CD4-positive, alpha-beta T cell treated with Interleukin-6 at 100 ng/mL for 8 hours (primary cell): ENCODE measurements at places on chromosomes 5 and 9.

DNA sequence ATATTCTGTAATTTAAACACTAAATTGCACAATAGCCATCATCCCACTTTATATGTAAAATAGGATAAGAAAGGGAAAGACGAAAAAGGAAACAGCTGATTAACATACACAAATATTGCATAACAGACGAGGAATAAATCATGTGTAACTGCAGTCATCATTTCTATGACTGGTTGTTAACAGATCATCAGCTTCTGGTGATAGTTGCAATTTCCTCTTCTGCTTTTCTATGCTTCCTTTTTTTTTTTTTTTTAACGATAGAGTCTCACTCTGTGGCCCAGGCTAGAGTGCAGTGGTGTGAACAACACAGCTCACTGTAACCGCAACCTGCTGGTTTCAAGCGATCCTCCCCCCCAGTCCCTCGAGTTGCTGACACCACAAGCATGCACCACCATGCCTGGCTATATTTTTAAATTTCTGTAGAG, 22.5 kb upstream of the JAKMIP2 start:
- no peak for DNase-seq

DNA sequence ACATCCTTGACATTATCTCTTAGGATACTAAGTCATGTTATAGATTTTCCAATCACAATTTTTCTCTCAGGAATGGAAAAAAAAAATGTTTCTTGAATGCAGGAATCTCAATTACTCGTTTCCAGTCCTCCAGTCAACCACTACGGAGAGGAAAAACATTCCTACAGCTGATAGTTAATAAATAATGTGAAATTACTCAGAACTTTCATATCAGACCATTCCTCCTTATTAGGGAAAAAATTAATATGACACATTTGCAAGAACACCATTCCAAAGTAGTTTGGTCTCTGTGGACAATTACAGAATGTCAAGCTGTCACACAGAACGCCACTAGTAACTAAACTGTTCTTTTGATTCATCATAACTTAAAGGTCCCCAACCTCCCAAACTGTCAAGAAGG, 31.5 kb downstream of the MED27 start:
- no peak for DNase-seq

DNA sequence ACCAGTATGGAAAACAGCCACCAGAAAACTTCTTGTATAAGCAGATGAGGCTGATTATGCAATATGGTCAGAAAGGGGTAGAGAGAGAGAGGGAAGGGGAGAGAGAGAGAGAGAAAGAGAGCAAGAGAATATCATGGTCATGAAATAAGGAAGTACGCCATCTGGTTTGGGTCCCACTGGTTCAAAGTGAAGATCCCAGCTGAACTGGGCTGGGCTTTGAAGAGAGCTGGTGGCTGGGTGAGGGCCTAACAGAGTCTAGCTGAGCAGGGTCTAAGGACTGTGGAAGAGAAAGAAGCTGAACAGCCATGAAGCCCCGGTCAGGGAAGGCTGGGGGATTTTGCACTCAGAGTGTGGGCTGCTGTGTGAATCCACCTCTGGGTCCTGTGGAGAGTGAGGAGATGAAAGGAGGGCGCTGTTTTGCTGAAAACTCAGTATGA, 14.6 kb downstream of the TRIM14 start:
- no peak for DNase-seq

- DNase-seq, result no peak
Measured at GRCh38 chr5:1315018-1315708, 20.3 kb upstream of the TERT start.

DNA sequence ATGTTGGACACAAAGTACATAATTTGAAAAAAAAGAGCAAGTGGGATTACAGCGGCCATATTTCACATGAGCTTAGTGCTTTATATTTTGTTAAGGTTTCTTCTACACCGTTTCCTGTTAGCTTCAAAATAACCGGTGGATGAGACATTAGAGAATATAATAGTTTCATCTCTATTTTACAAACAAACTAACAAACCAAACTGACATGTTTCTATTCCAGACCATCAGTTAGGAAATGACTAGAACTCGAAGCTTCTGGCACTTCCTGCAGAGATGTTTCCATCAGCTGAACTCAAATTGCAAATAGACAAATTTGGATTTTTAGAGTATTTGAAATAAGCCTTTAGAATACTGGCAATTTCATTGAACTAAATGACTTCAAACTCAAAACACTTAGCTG, 86.5 kb downstream of the MTRR start:
- no peak for DNase-seq

DNA sequence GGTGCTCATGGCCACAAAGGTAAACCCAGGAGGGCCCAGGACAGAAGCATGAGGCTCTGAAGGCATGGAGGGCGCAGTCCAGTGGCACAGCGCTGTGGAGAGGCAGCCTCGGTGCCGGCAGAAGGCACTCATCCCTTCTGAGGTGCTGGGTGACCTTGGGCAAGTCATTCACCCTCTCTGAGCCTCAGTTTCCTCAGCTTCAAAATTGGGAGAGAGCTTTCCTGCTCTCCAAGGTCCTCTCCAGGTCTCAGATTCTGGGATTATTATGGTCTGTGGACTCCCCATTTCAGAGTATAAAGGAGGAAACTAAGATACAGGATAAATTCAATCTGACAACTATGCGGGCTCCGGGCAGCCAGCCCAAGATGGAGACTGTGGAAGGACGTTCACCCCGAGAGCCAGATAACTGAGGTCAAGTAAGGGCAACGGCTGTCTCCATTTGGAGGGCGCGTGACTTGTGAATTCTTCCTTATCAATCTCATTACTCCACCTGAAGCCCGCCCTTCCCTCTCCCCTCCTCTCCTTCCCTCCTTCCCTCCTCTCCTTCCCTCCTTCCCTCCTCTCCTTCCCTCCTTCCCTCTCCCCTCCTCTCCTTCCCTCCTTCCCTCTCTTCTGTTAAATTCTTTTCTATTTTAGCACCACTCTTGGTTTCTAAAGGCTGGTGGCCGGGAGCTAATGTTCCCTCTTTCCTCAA, 58.1 kb downstream of the LRSAM1 start:
- DNase-seq, result no peak

DNA sequence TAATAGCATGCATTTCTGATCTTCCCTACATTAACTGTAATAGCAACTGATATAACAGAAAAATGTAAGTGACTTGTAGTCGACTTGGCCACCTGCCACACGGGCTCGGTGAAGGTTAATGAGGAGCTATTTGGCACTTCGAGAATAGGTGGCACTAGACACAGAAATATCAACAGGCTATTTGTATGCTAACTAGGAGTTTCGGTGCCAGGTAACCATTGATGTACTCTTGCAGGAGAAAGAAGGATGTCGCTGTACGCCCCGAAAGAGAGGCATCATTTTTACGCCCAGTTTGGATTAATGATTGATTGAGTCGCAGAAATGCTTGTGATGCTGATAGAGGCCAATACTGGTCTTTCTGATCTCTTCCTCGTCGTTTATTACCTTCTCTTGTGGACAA, 516 bp upstream of the DMRT2 start:
- no peak for DNase-seq

DNA sequence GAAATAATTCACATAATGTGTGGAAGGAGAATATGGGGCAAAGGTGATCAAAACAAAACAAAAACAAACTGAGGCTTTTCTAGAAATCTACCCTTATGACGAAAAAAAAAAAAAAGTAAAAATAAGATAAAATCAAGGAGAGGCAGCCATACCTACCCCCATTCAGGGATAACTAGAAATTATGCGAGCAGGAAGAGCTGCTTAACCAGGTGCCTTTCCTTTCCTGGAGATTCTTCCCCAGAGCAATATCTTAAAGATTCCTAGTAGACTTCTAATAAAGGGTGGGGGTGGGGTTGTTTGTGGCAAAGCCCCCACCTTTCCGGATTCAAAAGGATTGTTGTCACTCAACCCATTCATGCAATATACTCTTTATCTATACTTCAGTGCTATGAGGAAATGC, 112.0 kb upstream of the IFNK start:
- no peak for DNase-seq

- no peak for DNase-seq
Measured at GRCh38 chr5:111635151-111635902, 121.7 kb downstream of the NREP start.

DNA sequence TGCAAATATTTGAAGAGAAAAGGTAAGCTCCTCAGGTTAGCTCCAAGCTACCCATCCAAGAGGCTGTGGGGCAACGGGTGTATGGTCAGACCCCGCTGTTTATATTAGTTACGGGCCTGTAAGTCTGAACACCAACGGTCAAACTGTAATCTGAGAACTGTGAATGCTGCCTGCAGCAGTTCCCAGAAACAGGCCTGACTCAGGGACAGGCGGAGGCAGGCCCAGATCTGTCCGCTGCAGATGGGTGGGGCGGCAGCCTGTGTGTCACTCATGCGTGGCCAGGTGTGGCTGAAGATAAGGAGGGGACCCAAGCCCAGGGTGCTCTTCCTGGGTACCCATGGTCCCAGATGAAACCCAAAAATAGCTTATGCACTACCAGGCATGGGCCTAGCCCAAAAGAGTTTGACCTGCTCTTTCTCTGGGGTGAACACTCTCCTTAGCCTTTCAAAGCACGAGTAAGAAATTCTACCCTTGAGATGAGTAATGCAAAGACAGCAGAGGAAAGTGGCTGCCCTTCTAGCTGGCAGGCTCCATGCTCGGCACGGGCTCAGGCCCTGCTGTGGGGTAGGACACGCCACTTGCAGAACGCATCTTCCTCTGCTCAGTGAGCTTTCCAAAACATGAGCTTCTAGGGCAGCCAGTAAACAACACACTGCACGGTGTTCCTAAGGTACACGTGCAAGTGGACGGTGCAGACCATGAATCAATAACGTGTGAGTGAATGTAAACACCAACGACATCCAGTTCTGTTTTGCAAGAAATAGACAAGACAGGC, 9.1 kb downstream of the UBAC1 start:
- no peak for DNase-seq

DNA sequence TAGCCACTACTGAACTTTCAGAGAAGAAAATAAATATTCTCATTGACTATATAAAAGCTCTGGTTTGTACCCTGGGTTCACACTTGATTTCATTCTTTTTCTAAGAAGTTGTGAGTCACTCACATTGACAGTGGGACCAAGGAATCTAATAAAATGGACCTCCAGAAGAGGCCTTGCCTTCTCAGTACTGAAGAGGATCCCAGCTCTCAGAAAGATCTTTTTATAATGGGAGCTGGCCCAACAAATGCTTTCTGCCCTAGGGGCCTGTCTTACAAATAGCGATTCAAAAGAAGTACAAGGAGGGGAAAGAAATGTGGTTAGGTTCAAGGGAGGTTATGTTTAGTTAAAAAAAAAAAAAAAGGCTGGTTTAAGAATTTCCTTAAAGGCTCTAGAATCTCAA, 237.9 kb downstream of the ISL1 start:
- no peak for DNase-seq

GRCh38 chr5:37184748-37185364, 64.3 kb downstream of the CPLANE1 start:
- DNase-seq, result no peak

- no peak for DNase-seq
Measured at GRCh38 chr9:130862747-130863146, 27.7 kb downstream of the ABL1 start.

DNA sequence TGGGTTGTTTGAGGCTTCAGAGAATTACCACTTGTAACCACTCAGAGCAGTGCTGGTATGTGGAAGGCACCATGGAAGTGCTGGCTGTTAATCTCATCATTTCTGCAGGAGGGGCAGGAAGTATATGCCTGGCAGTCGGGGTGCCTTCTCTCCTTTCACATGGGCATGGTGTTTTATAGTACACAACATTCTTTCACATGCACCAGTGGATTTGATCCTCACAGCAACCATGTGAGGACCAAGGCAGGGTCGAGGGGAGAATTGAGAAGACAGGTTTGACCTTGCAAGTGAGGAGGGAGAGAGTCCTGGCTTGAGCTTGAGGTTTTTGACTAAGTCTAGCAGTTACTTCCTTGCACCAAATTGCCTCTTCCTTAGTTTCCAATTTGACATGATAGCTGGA, 38.0 kb upstream of the TRPC7 start:
- no peak for DNase-seq

GRCh38 chr9:8643896-8644295, 844.3 kb upstream of the DMAC1 start:
- no peak for DNase-seq

DNA sequence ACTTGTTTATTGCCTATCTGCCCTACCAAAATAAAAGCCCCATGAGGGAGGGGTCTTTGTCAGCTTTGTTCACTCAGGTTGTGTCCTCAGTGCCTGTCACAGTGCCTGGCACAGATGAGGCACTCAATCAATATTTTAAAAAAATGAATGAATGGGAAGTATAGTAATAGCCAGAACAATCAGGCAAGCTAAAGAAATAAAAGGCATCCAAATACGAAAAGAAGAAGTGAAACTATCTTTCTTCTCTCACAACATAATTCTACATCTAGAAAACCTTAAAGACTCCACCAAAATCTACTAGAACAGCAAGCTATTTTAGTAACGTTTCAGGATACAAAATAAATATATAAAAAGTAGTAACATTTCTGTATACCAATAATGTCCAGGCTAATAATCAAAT, 37.8 kb upstream of the C5orf63 start:
- DNase-seq, result no peak
